ENCODE measurements at places on chromosomes 4 and X.

- peak; percentile 3 for DNase-seq
Observed at GRCh38 chrX:140525448-140525847, 20.6 kb upstream of the SOX3 start.

DNA sequence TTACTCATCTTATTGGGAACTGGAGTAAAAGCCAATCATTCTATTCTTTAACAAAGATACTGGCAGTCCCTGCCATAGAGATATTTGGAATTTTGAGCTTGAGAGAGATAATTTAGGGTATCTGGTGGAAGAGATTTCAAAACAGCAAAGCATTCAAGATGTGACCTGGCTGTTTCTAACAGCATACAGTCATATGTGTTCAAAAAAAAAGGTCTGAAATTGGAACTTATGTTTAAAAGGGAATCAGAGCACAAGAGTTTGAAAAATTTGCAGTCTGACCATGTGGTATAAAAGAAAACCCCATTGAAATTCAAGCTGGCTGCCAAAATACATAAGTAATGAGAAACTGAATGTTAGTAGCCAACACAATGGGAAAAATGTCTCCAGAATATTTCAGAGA is 42.2 kb downstream of the UGT2B10 start:
- no peak for DNase-seq

DNA sequence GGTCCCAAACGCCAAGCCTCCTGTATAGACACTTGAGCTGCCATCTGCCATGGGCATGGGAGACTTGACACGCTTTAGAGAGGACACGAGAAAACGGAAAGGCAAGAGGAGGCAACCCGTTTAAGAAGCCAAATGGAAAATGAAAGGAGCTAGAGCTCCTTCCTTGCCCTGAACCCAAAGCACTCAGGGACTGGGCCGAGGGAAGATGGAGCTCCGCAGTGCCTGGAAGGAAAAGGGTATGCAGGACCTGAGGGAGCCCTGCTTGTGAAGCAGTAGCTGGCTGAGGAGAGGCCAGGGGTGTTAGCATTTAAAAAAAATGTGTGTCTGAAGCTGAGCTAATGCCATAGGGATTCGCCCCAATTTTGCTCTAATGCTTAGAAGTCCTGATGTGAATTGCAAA is 15.1 kb downstream of the MCF2 start:
- DNase-seq: no peak

DNA sequence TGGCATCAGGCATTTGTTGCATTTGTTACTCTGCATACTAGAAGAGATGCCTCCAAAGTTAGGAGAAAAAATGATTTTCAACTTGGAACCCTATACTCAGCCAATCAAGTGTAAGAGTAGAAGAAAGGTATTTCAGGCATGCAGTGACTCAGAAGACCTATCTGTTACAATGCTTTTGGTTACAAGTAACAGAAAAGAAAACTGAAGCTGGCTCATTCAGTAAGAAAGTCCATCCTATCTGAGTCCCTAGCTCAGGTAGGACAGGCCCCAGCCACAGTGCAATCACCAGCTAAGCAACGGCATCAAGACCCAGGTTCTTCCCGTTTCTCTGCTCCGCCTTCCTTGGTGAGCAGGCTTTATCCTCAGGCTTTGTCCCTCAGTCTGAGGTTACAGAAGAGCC is 23.3 kb downstream of the MECP2 start:
- DNase-seq: no peak

- DNase-seq: no peak
Observed at GRCh38 chr4:184851200-184851541, 25.4 kb upstream of the ACSL1 start.

DNA sequence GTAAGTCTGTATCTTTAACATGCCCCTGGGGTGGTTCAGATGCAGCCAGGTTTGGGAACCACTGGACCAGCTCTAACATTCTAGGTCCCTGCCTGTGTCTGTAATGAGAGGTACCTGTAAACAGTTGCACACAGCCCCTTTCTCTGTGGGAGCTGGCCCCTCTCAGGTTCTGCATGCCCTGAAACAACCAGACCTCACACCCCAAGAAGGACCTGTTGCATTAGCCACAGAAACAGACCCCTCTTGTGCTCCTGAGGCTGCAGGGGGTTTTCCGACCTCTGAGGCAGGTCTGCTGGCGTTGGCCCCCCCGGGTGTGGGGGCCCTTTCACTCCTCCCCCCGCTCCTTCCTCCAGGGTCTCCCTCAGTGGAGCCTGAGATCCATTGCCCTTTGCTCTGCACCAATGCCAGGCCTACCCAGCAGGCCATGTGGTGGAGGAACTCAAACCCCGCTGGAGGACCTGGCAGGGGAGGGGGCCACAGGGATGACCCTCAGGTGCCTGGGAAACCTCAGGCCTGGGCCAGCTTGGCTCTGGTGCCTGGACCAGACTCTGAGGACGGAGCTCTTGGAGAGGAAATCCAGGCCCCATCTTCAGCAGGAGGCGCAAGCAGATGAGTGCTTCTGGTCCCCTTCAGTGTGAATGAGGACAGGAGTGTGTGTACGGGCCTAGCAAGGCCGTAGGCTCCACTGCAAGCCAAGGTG is 61.4 kb upstream of the PJA1 start:
- DNase-seq: no peak

DNA sequence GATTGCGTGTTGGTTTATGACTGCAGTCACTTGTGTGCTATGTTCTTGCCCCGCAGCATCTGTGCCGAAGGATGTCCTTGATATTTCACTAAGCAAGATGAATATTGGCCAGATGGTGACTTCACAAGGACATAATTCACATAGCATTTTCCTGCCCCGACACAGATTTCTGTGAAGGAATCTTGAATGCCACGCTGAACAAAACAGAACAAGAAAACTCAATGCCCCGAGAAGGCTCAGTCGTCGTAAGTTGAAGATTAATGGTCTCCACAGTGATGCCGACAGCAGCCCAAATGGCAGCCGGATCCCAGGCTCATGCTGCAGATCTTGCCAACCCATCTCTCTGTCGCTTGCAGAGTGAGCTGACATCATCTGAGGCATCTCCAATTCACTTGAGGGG is 145.9 kb downstream of the CPEB2 start:
- no peak for DNase-seq

GRCh38 chr4:41658163-41658562 is 90.4 kb downstream of the PHOX2B start:
- no peak for DNase-seq

GRCh38 chrX:13115146-13115855 is 70.9 kb upstream of the FAM9C start:
- DNase-seq: no peak

DNA sequence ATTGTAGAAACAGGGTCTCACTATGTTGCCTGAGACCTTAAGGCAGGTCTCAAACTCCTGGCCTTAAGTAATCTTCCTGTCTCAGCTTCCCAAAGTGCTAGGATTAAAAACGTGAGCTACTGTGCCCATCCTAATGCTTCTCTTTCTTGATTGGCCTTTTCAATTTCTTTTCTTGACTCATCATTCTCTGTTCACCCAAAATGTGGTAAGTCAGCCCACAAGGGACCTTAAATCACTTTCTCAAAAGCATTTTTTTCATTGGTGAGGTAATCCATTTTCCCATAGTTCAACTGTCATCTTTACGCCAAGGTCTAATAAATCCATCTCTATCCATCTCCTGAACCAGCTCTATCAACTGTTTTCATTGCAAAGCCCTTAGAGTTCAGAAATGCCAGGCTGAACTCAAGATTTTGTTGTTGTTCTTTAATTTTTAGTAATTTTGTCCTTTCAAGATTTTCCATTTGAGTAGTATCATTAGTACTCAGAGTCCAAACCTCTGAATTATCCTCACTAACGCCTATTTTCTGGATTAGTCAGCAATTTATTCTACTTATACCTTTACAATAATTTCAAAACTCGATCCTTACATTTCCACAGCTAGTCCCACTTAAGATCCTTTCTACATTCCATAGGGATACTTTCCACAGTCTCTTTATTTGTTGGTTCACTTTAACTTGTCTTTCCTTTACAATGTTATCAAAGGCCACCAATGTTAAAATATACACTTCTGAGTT is 528.6 kb downstream of the IL15 start:
- DNase-seq: no peak

All from AG09319 (cell line).